NCI-H446 treated with DMSO at 0.1 percent for 48 hours (cell line): ENCODE measurements at places on chromosomes 1 and 21.

DNA sequence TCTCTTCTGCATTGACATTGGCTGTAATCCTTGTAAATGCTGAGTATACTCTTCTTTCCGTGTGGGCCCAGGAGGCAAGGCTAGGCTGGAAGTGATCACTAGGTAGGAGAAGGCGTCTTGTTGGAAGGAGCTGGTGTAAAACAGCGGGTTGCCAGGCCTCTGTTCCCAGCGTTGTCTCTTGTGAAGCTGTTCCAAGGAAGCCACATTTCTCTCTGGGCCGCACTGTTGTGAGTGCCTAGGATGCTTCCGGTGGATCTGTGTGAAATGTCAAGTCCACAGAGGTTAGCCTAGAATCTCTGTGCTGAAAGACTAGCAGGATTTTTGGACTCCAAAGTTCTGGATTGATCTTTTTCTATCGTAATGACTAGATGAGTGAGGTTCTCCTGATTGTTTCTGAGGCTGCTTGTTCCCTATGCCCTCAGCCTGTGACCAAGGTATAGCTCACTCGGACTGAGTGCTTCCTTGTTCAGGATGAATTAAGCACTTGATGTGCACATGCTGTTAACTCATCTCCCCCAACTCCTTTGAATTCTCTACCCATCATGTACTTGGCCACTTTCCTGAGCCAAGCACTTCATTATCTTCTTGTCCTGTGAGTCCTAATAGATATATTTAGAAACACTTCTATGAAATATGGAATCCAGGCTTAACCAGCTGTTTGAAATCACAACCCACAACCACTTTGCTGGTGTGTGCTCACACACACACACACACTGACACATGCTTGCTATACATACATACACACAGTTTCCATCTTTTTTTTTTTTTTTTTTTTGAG lies 63.3 kb downstream of the PBX1 start:
- peak; percentile 66 for DNase-seq

- no peak for DNase-seq
Observed at GRCh38 chr1:201419746-201420607, 1.6 kb downstream of the TNNI1 start.

DNA sequence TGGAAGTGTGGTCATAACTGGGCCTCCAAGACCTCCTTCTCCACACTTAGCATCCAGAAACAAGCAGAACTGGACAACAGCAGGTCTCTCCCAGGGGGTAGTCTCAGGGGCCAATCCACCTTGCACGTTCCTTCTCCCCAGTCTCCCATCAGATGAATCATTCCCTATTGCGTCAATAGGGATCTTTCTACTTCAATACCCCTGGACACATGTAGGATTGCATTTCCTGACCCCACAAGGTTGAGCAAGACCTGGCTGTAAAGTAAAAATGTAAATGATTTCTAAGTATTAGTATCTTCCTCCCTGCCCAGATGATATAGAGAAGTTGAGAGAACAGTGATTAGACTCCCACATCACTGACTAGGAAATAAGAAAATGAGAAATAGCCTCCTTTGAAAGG lies 224.5 kb upstream of the CSF3R start:
- DNase-seq, result peak; percentile 28

GRCh38 chr1:235919833-235920441 lies 53.2 kb upstream of the LYST start:
- DNase-seq, result no peak

GRCh38 chr1:212557739-212558692 lies 50.5 kb upstream of the ATF3 start:
- no peak for DNase-seq

DNA sequence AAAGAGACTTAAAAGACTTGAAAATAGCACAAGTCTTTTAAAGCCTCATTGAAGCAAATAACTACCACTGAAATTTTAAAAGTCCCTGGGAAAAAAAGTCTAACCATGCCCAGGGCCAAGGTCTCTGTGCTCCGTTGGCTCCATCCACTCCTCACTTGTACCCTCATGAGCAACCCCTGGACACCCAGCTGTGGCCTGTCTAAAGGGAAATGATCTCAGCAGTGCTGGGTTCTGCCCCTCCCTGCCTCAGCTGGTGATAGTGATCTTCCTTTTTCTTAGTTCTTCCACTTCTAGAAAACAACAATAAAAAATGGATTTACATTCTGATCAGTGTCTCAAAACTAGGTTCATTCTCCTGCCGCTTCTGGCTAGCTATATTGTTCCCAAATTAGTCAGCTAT lies 423.5 kb upstream of the ADAMTS5 start:
- no peak for DNase-seq

DNA sequence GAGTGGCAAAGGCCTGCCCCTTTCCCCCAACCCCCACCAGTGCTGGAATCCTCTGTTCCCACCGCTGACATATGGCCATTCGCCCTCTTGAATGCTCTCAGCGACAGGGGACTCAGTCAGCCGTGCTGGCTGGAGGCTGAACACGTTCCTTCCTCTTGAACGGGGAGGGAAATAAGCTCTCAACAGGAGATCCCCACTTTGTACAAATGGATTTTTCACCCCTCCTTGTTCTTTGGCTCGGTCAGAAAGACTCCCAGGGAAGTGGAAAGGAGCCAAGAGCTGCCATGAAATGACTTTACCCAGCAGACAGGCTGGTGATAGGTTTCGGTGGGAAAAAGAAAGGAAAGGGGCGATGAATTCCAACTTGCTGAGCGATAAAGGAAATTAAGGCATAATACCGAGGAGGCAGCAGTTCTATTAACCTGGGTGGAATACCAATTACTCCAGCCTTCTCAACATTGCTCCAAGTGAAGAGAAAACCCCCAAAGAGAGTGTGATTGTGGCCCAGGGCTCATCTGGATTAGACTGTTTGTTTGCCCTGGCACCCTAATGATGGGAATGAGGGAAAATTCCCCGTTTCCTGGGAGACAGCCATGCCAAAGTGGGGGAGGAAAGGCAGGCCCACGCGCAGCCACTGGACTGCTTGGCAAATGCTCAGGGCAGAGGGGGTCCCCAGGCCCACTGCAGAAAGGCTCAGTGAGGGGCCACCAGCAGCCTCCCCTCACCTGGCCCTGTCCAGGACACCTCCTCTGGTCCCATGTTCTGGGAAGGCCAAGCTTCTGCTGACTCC lies 23.9 kb downstream of the LRP8 start:
- DNase-seq, result peak; percentile 93

- no peak for DNase-seq
Observed at GRCh38 chr1:29363536-29363935, 127.2 kb downstream of the PTPRU start.

- DNase-seq, result no peak
Observed at GRCh38 chr21:34910396-34910795, 138.7 kb downstream of the RUNX1 start.

DNA sequence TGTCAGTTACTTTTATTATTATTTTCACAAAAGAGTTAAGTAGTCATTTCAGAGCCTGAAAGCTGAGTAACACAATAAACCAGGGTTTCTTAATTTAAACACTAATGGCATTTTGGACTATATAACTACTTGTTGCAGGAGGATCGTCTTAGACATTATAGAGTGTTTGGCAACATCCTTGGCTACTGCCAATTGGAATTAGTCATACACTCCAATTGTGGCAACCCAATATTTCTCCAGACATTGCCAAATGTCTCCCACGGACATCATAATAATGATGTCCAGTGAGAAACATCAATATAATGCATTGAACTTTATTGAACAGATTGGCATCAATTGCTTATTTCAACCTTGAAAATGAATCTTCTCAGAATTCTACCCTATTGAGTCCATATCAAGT lies 441.9 kb upstream of the ADGRL4 start:
- DNase-seq, result no peak
